ENCODE measurements at places on chromosomes 12 and 14.

- DNase-seq: no peak
Observed at GRCh38 chr14:87407344-87407743, 585.6 kb downstream of the GALC start.

- DNase-seq: no peak
Observed at GRCh38 chr12:116116650-116117424, 160.7 kb downstream of the MED13L start.

- DNase-seq: peak; percentile 66
Observed at GRCh38 chr14:51094901-51095853, at the start of gene TRIM9. TSS of gene TRIM9 (minus strand) at chr14:51095105. CDS start at chr14:51094939, 166 bp downstream.

DNA sequence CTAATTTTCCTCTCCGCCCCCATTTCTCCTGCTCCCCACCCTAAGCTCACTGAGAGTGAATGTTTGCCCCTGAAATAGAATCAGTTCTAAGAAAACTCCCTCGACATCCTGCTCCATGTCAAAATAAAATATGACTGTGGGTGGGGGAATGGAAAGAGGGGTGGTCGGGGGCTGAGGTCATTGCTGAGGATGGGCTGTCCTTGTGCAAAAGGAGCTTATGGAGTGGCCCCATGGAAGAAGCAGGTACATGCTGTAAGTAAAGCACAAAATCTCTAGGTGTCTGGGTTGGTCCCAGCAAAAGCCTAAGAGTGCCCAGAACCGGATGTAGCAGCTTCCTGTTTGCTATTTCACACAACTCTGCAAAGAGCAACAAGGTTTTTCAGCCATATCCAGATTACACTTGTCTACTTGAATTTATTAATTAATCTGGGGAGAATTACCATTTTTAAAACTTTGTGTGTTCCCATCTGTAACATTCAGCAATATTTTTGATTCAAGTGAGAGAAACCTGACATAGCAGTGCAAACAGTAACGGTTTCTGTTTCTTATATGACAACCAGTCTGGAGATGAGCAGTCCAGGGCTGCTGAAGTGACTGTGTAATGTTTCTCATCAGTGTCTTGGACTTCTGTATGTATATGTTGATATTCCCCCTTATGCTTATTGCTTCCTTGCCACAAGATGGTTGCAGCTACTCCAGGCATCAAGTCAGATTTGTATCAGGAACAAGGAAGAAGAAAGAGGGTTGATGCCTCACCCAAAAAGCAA is 40.4 kb upstream of the GZMB start:
- no peak for DNase-seq

GRCh38 chr12:43805149-43805859 is 813 bp downstream of the TWF1 start:
- DNase-seq: no peak

DNA sequence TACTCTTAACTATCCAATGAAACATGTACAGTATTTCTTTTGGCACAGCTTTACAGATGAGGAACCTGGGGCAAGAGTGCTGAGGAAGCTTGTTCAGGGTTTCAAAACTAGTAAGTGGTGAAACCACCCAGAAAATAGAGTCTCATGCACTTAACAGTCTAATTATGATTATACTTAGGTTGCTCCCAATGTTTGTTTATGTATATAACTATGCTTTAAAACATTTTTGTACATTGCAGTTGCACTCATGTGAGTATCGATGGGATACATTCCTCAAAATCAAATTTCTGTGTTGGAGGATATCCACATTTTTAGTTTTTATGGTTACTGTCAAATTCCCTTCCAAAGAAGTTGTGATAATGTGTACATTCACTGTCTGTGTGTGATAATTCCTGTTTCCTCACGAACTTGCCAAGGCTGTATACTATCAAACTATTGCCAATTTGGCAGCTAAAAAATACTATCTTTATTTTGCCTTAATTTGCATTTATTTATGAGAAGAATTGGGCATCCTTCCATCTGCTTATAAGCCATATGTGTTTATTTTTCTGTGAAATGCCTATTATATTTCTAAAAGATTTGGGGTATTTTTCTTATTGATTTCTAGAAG is 143.9 kb upstream of the SSTR1 start:
- no peak for DNase-seq

GRCh38 chr12:53738406-53739213 is 11.4 kb upstream of the CALCOCO1 start:
- DNase-seq: no peak

GRCh38 chr14:30354439-30354838 is 204.5 kb upstream of the G2E3 start:
- DNase-seq: no peak

GRCh38 chr12:114316076-114316475 is 89.9 kb downstream of the TBX5 start:
- no peak for DNase-seq

- no peak for DNase-seq
Observed at GRCh38 chr12:31794745-31795144, 65.9 kb upstream of the AMN1 start.

DNA sequence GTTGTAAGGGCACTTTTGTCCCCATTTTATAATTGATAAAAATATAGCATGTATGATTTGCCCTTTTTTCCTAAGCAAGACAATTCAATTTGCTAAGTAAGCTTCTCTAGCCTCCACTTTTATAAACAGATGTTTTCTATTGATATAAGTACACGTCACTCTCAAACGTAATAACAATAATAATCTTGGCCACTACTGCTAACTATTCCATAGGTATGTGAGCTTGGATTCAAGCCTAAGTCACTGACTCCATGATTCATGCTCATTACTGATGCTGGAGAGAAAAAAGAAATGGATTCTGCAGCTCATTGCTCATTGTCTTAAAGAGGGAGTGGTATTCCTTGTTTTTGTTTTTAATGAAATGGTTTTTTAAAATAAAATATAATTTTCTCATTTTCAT is 661.0 kb downstream of the GALC start:
- no peak for DNase-seq

GRCh38 chr12:112169161-112169872 is 44.0 kb downstream of the TRAFD1 start:
- no peak for DNase-seq

DNA sequence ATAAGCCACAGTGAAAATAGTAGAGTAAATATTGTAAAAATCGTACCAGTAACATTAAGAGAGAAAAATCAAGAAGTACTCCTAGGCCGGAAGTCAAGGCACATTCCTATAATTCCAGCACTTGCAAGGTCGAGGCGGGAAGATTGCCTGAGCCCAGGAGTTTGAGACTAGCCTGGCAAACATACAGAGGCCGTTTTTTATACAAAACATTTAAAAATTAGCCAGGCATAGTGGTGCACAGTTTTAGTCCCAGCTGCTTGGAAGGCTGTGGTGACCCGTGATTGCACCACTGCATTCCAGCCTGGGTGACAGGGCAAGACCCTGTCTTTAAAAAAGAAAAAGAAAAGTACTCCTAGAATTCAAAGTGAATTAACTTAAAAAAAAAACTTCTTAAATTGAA is 341.8 kb downstream of the C12orf50 start:
- DNase-seq: no peak

- DNase-seq: no peak
Observed at GRCh38 chr14:21095430-21096205, 2.8 kb downstream of the ZNF219 start.

GRCh38 chr12:120390540-120391120 is 21.7 kb upstream of the MSI1 start:
- DNase-seq: no peak

DNA sequence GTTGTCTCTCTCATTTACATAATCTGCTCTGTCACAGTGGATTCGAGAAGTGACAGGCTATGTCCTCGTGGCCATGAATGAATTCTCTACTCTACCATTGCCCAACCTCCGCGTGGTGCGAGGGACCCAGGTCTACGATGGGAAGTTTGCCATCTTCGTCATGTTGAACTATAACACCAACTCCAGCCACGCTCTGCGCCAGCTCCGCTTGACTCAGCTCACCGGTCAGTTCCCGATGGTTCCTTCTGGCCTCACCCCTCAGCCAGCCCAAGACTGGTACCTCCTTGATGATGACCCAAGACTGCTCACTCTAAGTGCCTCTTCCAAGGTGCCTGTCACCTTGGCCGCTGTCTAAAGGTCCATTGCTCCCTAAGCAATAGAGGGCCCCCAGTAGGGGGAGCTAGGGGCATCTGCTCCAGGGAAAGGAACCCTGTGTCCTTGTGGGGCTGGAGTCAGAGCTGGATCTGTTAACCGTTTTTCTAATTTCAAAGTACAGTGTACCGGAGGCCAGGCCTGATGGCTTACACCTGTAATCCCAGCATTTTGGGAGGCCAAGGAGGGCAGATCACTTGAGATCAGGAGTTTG is 5.1 kb downstream of the ERBB3 start:
- DNase-seq: no peak

DNA sequence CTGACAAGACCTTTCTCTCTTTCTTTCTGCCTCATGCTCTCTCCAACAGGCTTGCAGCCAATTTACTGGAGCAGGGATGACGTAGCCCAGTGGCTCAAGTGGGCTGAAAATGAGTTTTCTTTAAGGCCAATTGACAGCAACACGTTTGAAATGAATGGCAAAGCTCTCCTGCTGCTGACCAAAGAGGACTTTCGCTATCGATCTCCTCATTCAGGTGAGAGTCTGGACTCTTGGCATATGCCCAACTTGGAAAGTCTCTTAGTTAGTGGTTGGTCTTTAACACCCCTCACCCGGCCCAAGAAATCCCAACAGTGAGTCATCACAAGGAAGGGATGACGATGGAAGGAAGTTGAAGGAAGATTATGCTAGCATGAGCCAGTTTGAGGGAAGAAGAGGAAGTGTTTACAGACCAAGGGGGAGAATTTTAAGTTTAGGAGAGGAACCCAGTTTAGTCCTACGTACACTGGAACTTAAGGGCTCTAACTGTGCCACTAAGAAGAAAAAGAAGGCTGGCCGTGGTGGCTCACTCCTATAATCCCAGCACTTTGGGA is 189.7 kb downstream of the ETV6 start:
- DNase-seq: no peak

- no peak for DNase-seq
Observed at GRCh38 chr12:57046086-57046791, 3.7 kb downstream of the MYO1A start.

- no peak for DNase-seq
Observed at GRCh38 chr12:128224226-128224625, 42.7 kb upstream of the TMEM132C start.

Data from bone marrow (tissue), 2 donors.